ENCODE measurements at places on chromosomes 3 and 15. TPM values are rescaled to one million over a fixed set of nuclear protein-coding genes. Genes with fewer than 3 reads are reported as not detected.
A peak's percentile ranks its signal among the peaks of the same experiment; 100 is the strongest.

DUOX2 gene
- 0.05 TPM for total RNA-seq

TAGLN3 gene
- total RNA-seq: not detected

HYPK gene
- 17.2 TPM for total RNA-seq

LSAMP gene
- total RNA-seq: 7.2 TPM

HES1 gene
- 4.7 TPM for total RNA-seq

MAGI1 gene
- 0.49 TPM for total RNA-seq

GRCh38 chr3:149688122-149688757 lies 30.4 kb upstream of the WWTR1 start:
- DNase-seq: no peak

DNA sequence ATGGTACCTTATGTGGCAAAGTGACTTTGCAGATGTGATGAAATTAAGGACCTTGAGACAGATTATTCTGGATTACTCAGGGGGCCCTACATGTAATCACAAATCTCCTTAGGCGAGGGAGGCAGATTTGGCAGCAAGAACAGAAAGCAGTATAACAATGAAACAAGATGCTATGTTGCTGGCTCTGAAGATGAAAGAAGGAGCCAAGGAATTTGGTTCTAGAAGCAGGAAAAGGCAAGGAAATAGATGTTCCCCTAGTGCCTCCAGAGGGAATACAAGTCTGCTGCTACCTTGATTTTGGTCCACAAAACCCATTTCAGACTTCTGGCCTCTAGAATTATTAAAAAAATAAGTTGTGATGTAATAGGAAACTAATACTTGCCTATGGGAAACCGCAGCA lies 64.5 kb downstream of the PIK3R4 start:
- no peak for DNase-seq

DNA sequence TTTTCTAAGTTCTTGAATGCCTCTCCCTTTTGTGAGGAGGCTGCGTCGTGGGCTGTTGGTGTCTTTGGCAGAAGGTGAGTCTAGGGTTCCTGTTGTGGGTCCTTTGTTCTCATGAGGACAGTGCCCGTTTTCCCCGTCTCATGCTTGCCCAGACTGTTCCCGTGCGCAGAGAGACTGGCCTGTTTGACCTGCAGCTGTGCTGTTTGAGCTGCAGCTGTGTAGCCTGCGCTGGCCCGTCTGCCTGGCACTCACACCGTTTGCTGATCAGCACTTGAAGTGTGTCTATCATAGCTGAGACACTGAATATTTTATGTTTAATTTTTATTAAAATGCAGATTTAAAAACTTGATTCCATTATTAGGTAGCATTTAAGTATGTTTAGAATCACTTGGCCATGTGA lies 9.9 kb downstream of the GOLGA6L2 start:
- DNase-seq: no peak

DNA sequence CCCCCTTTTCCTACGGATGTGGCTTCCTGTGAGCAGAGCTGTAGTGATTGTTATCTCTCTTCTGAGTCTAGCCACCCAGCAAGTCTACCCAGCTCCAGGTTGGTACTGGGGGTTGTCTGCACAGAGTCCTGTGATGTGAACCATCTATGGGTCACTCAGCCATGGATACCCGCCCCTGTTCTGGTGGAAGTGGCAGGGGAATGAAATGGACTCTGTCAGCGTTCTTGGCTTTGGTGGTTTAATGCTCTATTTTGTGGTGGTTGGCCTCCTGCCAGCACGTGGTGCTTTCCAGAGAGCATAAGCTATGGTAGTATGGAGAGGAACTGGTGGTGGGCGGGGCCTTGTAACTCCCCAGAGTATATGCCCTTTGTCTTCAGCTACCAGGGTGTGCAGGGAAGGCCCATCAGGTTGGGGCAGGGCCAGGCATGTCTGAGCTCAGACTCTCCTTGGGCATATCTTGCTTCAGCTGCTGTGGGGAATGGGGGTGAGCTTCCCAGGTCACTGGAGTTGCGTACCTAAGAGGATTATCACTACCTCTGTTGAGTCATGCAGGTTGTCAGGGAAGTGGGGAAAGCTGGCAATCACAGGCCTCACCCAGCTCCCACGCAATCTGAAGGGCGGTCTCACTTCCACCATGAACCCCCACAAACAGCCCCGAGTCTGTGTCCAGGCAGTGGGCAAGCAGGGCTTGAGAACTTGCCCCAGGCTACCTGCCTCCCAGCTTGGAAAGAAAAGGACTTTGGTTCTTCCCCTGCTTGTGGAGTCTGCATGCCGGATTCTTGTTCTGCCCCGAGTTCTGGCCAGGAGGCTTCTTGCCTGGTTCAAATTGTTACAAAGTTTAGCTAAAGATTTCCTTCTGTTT lies 9.0 kb upstream of the ADGRG7 start:
- DNase-seq: peak; percentile 43

DNA sequence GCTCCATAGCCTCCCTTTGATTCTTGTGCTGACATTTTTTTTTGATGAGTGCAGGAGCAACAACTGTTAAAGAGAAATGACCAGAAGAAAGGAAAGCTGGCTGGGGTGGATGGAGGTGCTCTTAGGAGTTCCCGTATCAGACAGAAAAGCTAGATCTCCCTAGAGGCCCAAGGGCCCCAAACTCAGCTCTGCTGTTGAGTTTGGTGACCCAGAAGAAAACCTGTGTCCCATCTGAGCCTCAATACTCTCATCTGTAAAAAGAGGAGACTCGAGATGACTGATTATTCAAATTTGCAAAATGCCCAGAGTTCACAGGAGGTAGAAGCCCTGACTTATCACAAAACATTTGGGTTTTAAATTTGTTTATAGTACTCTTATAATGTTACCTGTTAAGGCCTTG lies 142.4 kb downstream of the TIGIT start:
- DNase-seq: no peak

DNA sequence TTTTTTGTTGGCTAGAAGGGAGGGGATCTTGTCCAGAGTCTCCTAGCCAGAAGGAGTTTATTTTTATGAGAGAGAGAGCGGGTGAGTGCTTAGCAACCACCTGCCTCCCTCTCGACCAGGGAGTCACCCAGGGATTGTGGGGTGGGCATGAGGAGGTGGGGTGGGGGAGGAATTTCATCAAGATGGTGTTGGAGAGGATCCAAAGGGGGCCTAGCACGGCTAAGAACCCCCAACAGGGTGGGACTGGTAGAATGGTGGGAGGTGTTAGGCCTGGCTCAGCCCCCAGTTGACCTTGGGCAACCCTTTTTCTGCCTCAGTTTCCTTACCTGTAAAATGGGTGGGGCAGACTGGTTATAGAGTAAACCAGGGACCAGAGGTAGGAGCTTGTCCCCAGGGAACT lies 1.8 kb downstream of the SLC6A6 start:
- no peak for DNase-seq

DNA sequence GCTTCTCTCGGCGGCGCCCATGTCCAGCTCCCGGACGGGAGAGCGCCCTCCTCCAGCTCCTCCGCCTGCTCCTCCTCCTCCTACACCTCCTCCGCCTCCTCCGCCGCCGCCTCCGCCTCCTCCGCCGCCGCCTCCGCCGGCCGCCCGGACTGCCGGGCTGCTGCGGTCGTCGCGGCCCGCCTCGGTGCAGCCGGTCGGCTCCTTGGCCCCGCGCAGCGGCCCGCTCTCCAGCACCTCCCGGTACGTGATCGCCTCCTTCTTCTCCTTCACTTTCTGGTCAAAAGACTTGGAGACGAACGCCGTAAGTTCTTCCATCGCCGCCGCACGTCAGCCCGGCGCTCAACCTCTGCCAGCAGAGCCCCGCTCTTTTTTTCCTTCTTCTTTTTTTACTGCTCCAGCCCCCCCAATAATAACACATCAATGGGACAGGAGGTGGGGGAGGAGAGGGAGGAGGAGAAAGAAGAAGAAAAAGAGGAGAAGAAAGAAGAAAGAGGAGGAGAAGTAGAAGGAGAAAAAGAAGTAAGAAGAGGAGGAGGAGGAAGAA lies 438 bp downstream of the SHOX2 start:
- no peak for DNase-seq

DNA sequence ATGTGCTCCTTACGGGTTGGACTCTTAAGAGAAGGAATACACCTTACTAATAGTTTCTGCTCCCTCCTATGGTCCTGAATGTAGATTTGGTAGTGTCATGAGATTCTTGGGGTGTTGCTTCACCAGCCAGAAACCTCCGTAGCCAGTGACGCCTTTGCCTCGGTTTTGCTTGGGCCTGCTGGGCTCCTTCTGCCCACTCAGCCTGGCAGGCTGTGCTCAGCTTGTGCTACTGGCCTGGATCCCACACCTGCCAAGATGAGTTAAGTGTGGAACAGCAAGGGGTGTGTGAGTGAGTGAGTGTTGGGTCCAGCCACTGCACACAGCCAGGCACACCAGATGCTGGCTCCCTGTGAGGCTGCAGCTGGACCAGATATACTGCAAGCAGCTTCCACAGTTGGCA lies 560.1 kb downstream of the NLGN1 start:
- no peak for DNase-seq

- no peak for DNase-seq
These were observed 10.3 kb downstream of the SV2B start for GRCh38 chr15:91110407-91110806.

DNA sequence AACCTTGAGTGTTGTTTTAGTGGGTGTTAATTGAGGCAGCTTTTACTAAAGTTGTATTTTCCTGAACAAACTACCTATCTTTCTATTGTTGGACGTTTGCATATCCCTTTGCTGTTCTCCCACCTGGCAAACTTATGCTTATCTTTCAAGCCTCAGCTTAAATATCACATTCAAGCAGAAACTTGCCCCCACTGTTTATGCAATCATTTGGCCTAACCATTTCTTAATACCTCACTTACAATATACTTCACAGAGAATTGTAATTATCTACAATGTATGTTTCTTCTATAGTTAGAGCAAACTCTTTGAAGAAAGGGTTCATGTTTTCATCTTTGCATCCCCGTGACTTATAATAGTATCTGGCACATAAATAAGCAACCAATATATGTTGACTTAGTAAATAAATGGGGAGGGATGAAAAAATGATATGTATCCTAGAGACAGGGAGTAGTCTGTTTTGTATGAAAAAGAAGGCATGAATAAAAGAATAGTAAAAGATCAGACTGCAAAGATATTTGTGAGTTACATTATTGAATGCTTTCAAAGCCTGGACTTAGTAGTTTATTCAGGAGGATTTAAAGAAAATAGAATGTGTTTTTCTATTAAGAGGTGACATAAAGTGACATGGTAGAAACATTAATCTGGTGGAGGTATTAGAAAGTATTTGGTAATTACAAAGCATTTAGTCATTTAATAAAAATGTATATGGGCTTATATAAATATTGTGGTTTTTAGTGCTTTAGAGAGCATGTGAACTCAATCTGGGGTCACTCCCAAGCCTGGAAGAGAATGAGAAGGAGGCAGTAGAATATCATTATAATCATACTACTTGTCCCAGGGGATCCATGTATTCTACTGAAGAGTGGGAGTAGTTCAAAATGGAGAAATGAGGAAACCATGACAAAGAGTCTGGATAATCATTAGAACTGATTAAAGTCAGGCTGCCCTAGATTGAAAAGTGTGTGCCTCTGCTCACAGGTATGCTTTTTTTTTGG lies 60.0 kb upstream of the DCBLD2 start:
- no peak for DNase-seq

DNA sequence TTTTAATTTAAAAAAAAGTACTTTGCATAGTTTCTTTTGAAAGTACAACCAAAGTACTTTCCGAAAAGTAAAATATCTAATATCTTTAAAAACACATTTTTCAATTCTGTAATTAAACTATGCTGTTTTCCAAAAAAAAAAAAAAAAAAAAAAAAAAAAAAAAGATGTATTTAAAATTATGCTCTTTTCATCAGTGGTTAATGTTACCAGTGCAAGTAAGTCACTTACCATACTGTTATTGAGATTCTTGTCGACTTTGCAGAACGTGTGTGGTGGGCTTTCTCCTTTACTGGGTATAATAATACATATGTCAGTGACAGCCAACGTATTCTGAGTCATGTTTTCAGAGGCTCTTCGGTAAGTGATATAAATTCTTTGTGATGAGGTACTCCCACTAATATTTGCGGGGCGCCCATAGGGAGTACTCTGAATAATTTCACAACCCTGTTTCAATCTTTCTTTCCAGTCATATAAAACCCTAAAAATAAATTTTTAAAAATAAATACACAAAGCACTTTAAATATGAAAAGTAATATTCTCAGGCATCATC lies 39.9 kb downstream of the DENND4A start:
- DNase-seq: no peak

DNA sequence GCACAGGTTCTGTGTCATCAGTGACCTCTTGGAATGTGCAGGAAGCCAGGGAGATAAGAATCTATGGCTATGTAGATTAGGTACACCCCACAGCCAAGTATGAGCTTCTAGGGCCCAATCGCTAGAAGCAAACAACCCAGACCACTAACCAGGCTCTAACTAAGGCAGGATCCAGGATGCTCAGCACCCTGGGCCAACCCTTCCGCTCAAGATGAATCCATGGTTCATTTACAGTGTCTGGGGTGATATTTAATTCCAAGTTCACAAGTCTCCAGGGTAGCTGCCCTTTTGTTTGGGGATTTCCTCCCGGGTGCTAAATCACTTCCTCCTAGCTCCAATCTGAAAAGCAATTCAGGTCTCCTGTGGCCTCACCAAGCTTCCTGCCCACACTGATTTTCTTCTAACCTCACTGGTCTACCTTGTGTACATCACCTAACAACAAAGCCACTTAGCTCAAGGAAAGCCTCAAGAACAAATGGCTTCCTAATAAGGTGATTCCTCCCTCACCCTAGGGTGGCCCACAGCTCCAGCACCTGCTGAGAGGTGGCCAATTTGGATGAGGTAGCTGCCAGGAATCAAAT lies 2.4 kb downstream of the EHD4 start:
- peak; percentile 88 for DNase-seq

Data from GM12878 (cell line).